ENCODE measurements at places on chromosomes 3 and 15.

GRCh38 chr15:74209560-74209958 lies 7.0 kb upstream of the STRA6 start:
- no peak for DNase-seq

DNA sequence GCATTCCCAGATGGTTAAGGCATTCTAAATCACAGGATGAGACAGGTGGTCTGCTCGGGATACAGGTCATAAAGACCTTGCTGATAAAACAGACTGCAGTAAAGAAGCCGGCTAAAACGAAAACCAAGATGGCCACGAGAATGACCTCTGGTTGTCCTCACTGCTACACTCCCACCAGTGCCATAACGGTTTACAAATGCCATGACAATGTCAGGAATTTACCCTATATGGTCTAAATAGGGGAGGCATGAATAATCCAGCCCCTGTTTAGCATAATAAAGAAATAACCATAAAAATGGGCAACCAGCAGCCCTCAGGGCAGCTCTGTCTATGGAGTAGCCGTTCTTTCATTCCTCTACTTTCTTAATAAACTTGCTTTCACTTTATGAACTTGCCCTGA lies 151.1 kb downstream of the ZNF385D start:
- no peak for DNase-seq

GRCh38 chr3:128033102-128033501 lies 19.1 kb upstream of the SEC61A1 start:
- no peak for DNase-seq

GRCh38 chr15:90685591-90686434 lies 31.3 kb upstream of the BLM start:
- peak; percentile 64 for DNase-seq

- no peak for DNase-seq
These were observed 128.8 kb downstream of the FRMD5 start for GRCh38 chr15:44066211-44066827.

Data from GF-D8 (cell line).